ENCODE measurements at places on chromosomes 7 and 10. TPM values are rescaled to one million over a fixed set of nuclear protein-coding genes. Genes with fewer than 3 reads are reported as not detected.

GRCh38 chr10:129968853-129969183 is 4.7 kb upstream of the EBF3 start:
- peak; percentile 99 for DNase-seq

DNA sequence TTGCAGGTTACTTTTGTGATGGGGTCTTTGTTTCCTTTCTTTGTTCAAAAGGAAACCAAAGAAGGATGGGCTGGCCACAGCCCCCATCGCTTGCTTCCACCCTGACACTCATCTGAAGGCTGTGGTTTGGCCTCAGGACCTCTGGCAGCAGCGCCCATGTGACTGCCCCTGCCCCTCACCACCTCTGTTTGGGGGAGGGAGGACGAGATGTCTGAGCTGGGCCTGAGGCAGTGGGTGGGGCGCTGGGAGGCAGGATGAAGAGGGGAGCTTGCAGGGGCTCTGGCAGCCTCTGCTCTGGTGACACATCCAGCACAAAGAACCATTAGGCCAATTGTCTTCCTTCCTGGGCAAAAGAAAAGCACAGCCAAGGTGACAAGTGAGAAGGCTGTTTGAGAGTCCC is 15.9 kb upstream of the CHST15 start:
- no peak for DNase-seq

- no peak for DNase-seq
Observed at GRCh38 chr10:51080311-51081006, 6.2 kb downstream of the PRKG1 start.

The NUTM2B gene
- 0.88 TPM for total RNA-seq

The CYP2C8 gene
- total RNA-seq, result 0.29 TPM

- no peak for DNase-seq
Observed at GRCh38 chr7:102832674-102833073, 80.1 kb upstream of the LRRC17 start.

The PRF1 gene
- total RNA-seq, result not detected

The ZNF117 gene
- total RNA-seq, result 8.3 TPM

The MINDY4 gene
- 8.5 TPM for total RNA-seq

DNA sequence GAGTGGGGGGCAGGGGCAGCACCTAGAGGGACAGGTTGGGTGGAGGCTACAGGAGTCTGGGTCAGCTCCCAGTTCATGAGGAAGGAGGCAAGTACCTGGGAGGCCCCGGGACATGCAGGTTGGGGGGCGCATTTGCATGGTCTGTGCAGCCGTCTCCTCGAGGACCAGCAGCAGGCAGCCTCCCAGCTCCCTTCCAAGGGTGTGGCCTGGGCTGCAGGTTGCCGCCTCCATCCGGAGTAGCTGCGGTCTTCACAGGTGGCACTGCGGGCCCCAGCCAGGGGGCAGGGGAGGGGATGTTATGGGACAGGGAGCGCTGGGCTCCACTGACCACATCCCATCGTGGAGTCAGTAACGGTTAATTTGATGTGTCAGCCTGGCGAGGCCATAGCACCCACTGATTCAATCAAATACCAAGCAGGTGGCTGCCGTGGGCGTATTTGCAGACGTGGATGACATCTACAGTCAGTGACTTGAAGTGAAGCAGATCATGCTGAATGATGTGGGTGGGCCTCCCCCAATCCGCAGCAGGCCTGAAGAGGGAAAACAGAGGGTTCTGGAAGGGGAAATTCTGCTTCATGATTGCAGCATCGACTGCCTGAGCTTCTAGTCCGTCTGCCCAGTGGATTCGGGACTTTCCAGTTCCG is 81.6 kb downstream of the PRKAG2 start:
- peak; percentile 52 for DNase-seq

DNA sequence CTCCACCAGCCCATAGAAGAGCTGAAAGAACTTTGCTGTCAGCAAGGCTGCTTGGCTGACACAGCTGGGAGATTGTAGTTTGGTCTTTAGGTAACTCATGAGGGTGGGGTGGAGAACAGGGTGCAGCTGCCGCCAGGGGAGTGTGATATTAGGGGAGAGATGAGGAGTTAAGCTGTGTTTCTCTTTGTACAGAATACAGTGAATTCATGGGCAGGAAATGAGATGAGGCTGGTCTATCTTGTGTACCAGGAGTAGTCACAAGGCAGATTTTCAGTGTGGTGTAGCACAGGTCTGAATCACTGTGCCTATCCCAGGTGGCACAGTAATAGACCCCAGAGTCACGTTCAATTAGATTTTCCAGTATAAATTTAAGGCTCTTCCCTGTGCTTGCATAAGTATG is 56.6 kb upstream of the TARP start:
- no peak for DNase-seq

DNA sequence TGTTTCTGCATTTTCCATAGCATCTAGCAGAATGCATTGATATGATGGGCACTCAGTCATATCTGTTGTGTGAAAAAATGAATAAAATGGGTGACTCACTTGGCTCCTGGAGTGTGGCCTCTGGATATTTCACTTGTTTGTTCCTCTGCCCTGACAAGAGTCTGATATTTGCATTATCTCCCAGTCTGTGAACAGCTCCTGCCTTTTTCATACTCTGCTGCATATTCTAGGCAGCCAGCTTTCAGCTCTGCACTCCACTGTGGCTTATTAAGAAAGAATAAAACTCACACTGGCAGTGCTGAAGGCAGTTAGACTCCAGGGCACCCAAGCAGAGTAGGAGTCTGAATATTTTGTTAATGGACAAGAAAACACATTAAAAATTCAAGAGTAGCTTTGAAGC is 623.9 kb downstream of the SORCS1 start:
- no peak for DNase-seq

The SLC18A3 gene
- total RNA-seq, result not detected

The ABCC2 gene
- total RNA-seq, result 1.8 TPM

The INMT gene
- total RNA-seq, result 1.5 TPM

- DNase-seq, result no peak
Observed at GRCh38 chr10:70510904-70511303, 32.3 kb downstream of the PALD1 start.

The HOXA9 gene
- total RNA-seq, result 19.5 TPM

- peak; percentile 55 for DNase-seq
Observed at GRCh38 chr10:102527546-102527945, 23.8 kb downstream of the SUFU start.

Measured in osteoblast (primary cell).